ENCODE measurements at places on chromosomes 11 and 22. TPM values are rescaled to one million over a fixed set of nuclear protein-coding genes. Genes with fewer than 3 reads are reported as not detected.

Gene C1QTNF4
- not detected for polyA plus RNA-seq

Gene PRG3
- polyA plus RNA-seq, result not detected

Gene RBMXL2
- not detected for polyA plus RNA-seq

Gene CHADL
- 0.90 TPM for polyA plus RNA-seq

Gene CHEK2
- 9.6 TPM for polyA plus RNA-seq

Gene MB
- not detected for polyA plus RNA-seq

Gene NXPE1
- polyA plus RNA-seq, result not detected

Gene TNNI2
- not detected for polyA plus RNA-seq

Gene TMPRSS5
- polyA plus RNA-seq, result not detected

All from immature natural killer cell (primary cell).